CD4-positive, CD25-positive, alpha-beta regulatory T cell (primary cell): ENCODE measurements at places on chromosomes 1 and 21. TPM values are rescaled to one million over a fixed set of nuclear protein-coding genes. Genes with fewer than 3 reads are reported as not detected.

Gene ATP1A4
- not detected for total RNA-seq

Gene IRF6
- 0.86 TPM for total RNA-seq

- no peaks in the 10 kb centered on the region for H3K36me3 ChIP-seq
- H3K4me1 ChIP-seq: no peaks in the 10 kb centered on the region
- no peak overlapping the region for H3K4me3 ChIP-seq
- no peaks in the 10 kb centered on the region for H3K27me3 ChIP-seq
- H3K27ac ChIP-seq: no peak overlapping the region
Observed at GRCh38 chr1:229153955-229154548, 116.9 kb upstream of the RAB4A start.

DNA sequence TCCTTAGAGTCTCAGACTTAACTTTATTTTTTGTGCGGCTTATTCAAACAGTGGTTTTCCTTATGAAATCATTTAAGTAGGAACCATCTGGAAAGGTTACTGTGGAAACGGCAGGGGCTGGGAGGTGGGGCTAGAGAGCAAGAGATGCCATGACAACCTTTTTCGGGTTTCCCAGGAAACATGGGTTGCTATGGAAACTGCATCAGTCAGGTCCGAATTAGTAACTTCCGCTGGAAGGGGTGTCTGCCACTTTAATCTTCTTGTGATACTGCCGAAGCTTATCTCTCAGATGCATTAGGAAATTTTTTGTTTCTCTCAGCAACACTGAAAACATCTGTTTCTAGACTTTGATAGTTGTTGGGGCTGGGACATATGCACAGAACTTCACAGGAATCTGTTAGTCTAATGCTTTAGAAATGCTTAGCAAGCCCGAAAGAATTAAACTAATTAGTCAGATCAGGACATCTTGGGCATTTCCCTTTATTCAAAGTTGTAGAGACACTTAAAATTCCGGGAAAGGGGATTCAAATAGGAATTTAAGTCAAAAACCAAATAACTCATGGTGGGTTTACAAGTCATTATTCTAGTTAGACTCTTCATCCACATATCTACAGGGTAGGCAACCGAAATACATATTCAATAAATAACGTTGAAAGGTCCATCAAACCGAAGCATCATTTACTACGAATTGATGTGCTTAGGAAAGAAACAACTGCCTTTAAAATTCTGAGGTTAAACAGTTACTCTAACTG is 2.6 kb downstream of the KCNA3 start:
- peak overlapping the region; percentile 96 for H3K27ac ChIP-seq
- H3K4me3 ChIP-seq: peak overlapping the region; percentile 99
- peaks cover 9% of the 10 kb centered on the region for H3K36me3 ChIP-seq
- H3K27me3 ChIP-seq: no peaks in the 10 kb centered on the region
- DNase-seq: peak; percentile 74

GRCh38 chr1:9909234-9910046 is 629 bp downstream of the CTNNBIP1 start:
- peak overlapping the region; percentile 66 for H3K4me3 ChIP-seq
- peaks cover 20% of the 10 kb centered on the region for H3K4me1 ChIP-seq
- no peaks in the 10 kb centered on the region for H3K27me3 ChIP-seq
- peak; percentile 35 for DNase-seq

- H3K4me1 ChIP-seq: no peaks in the 10 kb centered on the region
- H3K27me3 ChIP-seq: peaks cover 9% of the 10 kb centered on the region
- H3K27ac ChIP-seq: no peak overlapping the region
Observed at GRCh38 chr1:162035241-162035640, 11.6 kb upstream of the OLFML2B start.

DNA sequence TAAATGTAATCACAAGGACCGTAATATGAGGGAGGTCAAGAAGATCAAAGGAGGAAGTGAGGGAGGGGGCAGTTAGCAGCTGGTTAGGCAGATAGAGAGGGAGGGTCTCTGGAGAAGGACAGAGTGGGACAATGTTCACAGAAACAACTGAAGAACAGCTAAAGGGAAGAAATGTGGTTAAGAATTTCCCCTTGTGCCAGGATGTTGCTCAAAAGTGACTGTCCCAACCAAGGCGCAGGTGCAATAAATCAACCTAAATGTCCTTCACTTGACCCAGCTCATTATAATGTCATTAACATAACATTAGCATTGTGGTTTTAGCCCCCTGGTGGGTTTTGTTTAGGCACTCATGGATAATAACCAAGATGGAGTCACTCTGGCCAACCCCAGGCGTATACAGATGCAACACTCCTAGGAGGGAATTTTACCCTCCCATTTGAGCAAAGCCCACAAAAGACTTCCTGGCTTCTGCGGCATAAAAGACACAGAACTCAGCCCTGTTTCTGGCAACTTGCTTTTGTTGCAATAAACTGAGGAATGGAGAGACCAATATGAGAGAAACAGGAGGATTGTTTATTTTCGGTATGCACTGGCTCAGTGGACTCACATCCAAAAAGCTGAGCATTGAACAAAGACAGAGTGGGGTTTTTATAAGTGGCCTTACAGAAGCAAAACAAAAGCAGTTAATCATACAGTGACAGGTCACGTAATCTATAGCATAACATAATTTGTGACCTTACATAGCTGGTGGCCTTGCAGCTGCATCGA is 7.3 kb upstream of the CA6 start:
- no peaks in the 10 kb centered on the region for H3K36me3 ChIP-seq
- no peak overlapping the region for H3K4me3 ChIP-seq
- DNase-seq: no peak
- peaks cover 6% of the 10 kb centered on the region for H3K4me1 ChIP-seq

DNA sequence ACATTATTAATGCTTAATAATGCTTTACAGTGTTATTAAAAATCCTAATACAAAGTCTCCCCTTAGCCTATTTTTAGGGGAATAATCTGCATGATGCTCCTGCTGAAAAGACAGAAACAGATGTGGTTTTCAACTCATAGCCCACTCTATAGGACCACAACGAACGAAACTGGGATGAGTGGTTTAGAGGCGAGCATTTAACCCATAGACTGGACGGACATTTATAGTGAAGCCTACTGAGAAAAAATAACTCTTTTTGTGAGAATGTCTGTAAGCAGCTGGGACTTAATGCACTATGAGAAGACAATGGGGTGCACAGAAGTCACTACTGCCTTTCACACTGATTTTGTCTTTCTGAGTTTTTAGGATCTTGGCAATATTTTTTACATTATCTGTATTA is 1599.6 kb upstream of the B3GALT2 start:
- H3K4me1 ChIP-seq: no peaks in the 10 kb centered on the region
- H3K36me3 ChIP-seq: no peaks in the 10 kb centered on the region
- H3K27ac ChIP-seq: no peak overlapping the region
- DNase-seq: no peak
- H3K4me3 ChIP-seq: no peak overlapping the region

Gene ABCA4
- total RNA-seq: not detected

DNA sequence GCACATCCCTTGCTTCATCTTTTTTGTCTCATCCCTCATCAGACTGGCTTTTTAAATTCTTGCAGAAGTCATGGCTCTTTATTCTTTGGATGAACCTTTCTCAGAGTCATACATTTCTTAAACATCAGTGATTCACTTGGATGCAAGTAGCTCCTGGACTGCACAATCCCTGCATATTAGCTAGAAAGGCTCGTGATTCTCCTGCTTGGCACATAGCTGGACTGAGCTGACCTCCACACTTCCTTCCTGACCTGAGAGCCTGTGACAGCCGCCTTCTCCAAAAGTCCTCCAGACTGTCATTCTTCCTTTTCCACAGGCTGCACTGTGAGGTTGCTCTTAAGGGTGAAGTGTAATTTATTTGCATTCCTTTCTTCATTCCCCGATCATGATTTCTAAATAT is 109.4 kb downstream of the RGL1 start:
- H3K4me3 ChIP-seq: no peak overlapping the region
- peaks cover 8% of the 10 kb centered on the region for H3K4me1 ChIP-seq
- no peaks in the 10 kb centered on the region for H3K36me3 ChIP-seq
- no peaks in the 10 kb centered on the region for H3K27me3 ChIP-seq

DNA sequence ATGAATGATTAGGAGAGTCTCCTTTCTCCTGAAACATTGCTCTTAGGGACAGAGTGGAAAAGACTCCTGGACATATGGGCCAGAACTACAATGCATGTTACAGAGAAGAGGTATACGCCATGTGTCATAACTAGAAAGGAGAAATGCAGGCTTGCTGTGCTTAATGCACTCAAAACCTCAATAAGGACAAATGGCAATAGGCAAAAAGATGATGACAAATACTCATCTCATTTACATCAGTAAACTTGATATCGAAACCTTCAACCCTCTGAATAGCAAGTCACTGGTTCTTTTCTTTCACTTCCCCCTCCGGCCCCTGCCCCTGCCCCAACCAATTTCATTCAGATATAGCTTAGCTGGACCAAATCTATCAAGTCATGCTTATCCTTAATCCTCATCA is 1.9 kb upstream of the GPR88 start:
- H3K4me3 ChIP-seq: no peak overlapping the region
- DNase-seq: no peak
- peaks cover 32% of the 10 kb centered on the region for H3K27me3 ChIP-seq
- no peak overlapping the region for H3K27ac ChIP-seq

DNA sequence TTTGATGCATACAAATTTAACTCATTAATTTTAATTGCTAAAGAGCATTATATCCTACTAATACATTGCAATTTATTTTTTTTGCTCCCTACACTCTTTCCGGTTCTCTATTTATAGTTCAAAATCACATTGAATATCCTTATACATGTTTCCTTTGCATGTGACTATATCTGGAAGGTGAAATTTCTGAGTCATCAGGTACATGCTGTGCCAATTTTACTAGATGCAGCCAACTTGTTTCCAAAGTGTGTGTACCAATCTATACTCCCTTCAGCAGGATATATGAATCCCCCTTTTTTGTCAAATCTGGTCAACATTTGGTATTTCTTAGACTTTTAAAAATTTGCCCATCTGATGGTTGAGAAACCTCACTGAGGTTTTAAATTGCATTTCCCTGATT is 602.9 kb upstream of the CAMK1G start:
- no peak overlapping the region for H3K27ac ChIP-seq
- DNase-seq: no peak
- H3K4me3 ChIP-seq: no peak overlapping the region

GRCh38 chr1:48291421-48291820 is 68.9 kb downstream of the SLC5A9 start:
- no peaks in the 10 kb centered on the region for H3K4me1 ChIP-seq
- no peak for DNase-seq
- H3K27ac ChIP-seq: no peak overlapping the region

DNA sequence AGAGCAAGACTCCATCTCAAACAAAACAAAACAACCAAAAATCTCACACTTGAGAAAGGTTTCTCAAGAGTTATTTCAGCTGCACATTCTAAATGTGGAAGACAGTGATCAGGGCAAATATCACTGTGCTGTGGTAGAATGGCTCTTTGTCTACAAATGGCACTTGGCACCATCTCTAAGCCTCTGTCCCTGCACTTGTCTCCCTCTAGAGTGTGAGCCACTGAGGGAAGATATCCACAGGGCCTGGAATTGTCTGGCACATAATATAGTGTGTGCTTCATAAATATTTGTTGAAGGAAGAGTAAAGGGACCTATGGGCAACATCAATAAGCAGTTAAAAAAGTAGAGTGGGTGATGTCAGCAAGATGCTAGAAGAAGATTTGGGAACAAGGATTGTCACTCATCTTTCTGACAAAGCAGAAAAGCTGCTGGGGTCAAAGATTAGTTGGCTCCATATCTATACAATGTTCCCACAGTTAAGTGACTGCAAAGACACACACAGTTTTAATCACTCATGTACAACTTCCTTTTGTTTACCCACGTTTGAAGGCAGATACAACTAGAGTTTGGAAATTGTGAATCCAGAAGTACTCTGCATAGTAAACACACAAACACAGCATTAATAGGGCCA is 19.1 kb downstream of the CD101 start:
- peaks cover 5% of the 10 kb centered on the region for H3K36me3 ChIP-seq
- no peak overlapping the region for H3K4me3 ChIP-seq
- DNase-seq: no peak
- no peaks in the 10 kb centered on the region for H3K27me3 ChIP-seq
- peaks cover 8% of the 10 kb centered on the region for H3K4me1 ChIP-seq
